ENCODE measurements at places on chromosomes 6 and 20. TPM values are rescaled to one million over a fixed set of nuclear protein-coding genes. Genes with fewer than 3 reads are reported as not detected.

NTSR1 gene
- not detected for total RNA-seq

SKIC2 gene
- total RNA-seq: 47.9 TPM

DACT2 gene
- total RNA-seq: not detected

SLC22A7 gene
- total RNA-seq: not detected

ZBP1 gene
- total RNA-seq: not detected

EZR gene
- total RNA-seq: 168 TPM

DSE gene
- total RNA-seq: 95.5 TPM

TRERF1 gene
- total RNA-seq: 4.5 TPM

CHD6 gene
- 53.8 TPM for total RNA-seq

ECT2L gene
- total RNA-seq: not detected

C20orf144 gene
- total RNA-seq: not detected

OVOL2 gene
- total RNA-seq: not detected

MROH8 gene
- total RNA-seq: 2.1 TPM

MLN gene
- total RNA-seq: not detected

CRISP3 gene
- not detected for total RNA-seq

HAO1 gene
- not detected for total RNA-seq

TRIM10 gene
- not detected for total RNA-seq

EPPIN gene
- not detected for total RNA-seq

SYCP2 gene
- 3.9 TPM for total RNA-seq

RIMS1 gene
- total RNA-seq: 1.3 TPM

SAMD5 gene
- 2.5 TPM for total RNA-seq

GABRR1 gene
- total RNA-seq: not detected

WTAP gene
- 74.9 TPM for total RNA-seq

SIGLEC1 gene
- total RNA-seq: 33.9 TPM

DEFB124 gene
- not detected for total RNA-seq

CYP39A1 gene
- total RNA-seq: 12.1 TPM

ENPP3 gene
- total RNA-seq: 0.66 TPM

UFL1 gene
- total RNA-seq: 16.5 TPM

PARD6B gene
- total RNA-seq: 3.8 TPM

REM1 gene
- 5.0 TPM for total RNA-seq

SGK2 gene
- 0.87 TPM for total RNA-seq

CYP24A1 gene
- total RNA-seq: not detected

HSP90AB1 gene
- total RNA-seq: 485 TPM

GJA1 gene
- 44.1 TPM for total RNA-seq

KIF6 gene
- total RNA-seq: 0.22 TPM

NELFE gene
- total RNA-seq: 101 TPM

RBBP8NL gene
- total RNA-seq: not detected

MYO6 gene
- total RNA-seq: 17.7 TPM

LGSN gene
- total RNA-seq: not detected

PRND gene
- not detected for total RNA-seq

VAPB gene
- 28.0 TPM for total RNA-seq

SLC26A8 gene
- total RNA-seq: 1.1 TPM

C4A gene
- total RNA-seq: 361 TPM

GPR6 gene
- not detected for total RNA-seq

POU5F1 gene
- 1.2 TPM for total RNA-seq

AIG1 gene
- total RNA-seq: 21.9 TPM

RIMS4 gene
- 4.7 TPM for total RNA-seq

SGK1 gene
- total RNA-seq: 108 TPM

SSTR4 gene
- not detected for total RNA-seq

LAMP5 gene
- total RNA-seq: 0.21 TPM

ZSCAN9 gene
- total RNA-seq: 22.2 TPM

RAET1L gene
- not detected for total RNA-seq

HMGCLL1 gene
- 2.1 TPM for total RNA-seq

ADGB gene
- total RNA-seq: not detected

POM121L2 gene
- total RNA-seq: not detected
